CD4-positive, alpha-beta T cell (primary cell): ENCODE measurements at places on chromosomes 3 and 15. TPM values are rescaled to one million over a fixed set of nuclear protein-coding genes. Genes with fewer than 3 reads are reported as not detected.

TGM4 gene
- not detected for total RNA-seq

- H3K27me3 ChIP-seq: no peaks in the 10 kb centered on the region
- H3K4me1 ChIP-seq: no peaks in the 10 kb centered on the region
- peak; percentile 29 for DNase-seq
- no peak overlapping the region for H3K4me3 ChIP-seq
Measured at GRCh38 chr15:42650208-42651066, 75.0 kb downstream of the STARD9 start.

- no peaks in the 10 kb centered on the region for H3K36me3 ChIP-seq
- peaks cover 46% of the 10 kb centered on the region for H3K4me1 ChIP-seq
- DNase-seq: peak; percentile 24
- H3K27me3 ChIP-seq: no peaks in the 10 kb centered on the region
Measured at GRCh38 chr3:188153437-188154013, 432 bp upstream of the LPP start.

GRCh38 chr3:21520106-21520963 is 230.7 kb downstream of the ZNF385D start:
- no peak overlapping the region for H3K4me3 ChIP-seq
- no peaks in the 10 kb centered on the region for H3K4me1 ChIP-seq
- H3K27ac ChIP-seq: no peak overlapping the region
- no peak for DNase-seq
- no peaks in the 10 kb centered on the region for H3K36me3 ChIP-seq

- no peaks in the 10 kb centered on the region for H3K36me3 ChIP-seq
- H3K27ac ChIP-seq: no peak overlapping the region
- H3K4me1 ChIP-seq: peaks cover 3% of the 10 kb centered on the region
- no peaks in the 10 kb centered on the region for H3K27me3 ChIP-seq
- no peak overlapping the region for H3K4me3 ChIP-seq
- DNase-seq: no peak
Measured at GRCh38 chr3:99885851-99886250, 68.2 kb downstream of the CMSS1 start.

GRCh38 chr15:65805019-65805745 is 13.1 kb upstream of the DENND4A start:
- DNase-seq: no peak
- H3K4me1 ChIP-seq: peaks cover 19% of the 10 kb centered on the region
- H3K36me3 ChIP-seq: no peaks in the 10 kb centered on the region
- H3K27me3 ChIP-seq: no peaks in the 10 kb centered on the region
- H3K4me3 ChIP-seq: no peak overlapping the region

- no peak overlapping the region for H3K4me3 ChIP-seq
- H3K36me3 ChIP-seq: no peaks in the 10 kb centered on the region
- no peak overlapping the region for H3K27ac ChIP-seq
- no peaks in the 10 kb centered on the region for H3K27me3 ChIP-seq
Measured at GRCh38 chr3:98022978-98023820, 11.9 kb downstream of the GABRR3 start.

DNA sequence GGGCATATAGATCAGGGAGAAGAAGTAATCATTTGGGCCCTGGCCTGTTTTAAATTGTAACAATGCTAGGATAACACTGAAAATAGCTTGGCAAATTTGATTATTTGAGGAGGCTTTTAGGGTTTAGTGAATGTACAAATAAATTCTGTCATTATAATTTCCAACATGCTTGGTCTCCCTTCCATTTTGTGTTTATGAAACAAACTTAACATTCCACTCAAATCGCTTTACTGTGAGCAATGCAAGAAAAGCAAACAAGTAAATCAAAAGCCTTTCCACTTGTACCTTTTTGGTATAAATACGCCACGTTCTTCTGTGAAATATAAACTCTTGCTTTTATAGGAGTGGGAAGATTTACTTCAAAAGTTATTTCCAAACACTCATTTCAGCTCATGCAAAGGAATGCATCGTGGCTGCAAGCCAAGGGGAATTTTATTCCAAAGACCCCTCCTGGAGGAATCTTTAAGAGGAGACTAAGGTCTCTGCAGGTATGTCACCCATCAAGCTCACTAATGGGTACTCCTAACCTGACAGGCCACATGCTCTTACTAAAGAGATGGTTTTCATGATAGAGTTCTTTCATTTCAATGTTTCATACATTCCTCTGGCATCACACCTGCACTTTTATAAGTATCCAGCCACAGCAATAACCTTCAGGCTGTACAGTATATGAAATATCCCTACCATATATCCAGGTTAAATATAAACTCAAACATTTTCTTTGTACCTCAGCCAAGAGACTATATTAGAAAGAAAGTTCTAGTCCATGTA is 115.2 kb downstream of the P3H2 start:
- no peak overlapping the region for H3K27ac ChIP-seq
- DNase-seq: no peak
- H3K4me1 ChIP-seq: no peaks in the 10 kb centered on the region
- H3K36me3 ChIP-seq: no peaks in the 10 kb centered on the region
- H3K27me3 ChIP-seq: no peaks in the 10 kb centered on the region
- no peak overlapping the region for H3K4me3 ChIP-seq

DNA sequence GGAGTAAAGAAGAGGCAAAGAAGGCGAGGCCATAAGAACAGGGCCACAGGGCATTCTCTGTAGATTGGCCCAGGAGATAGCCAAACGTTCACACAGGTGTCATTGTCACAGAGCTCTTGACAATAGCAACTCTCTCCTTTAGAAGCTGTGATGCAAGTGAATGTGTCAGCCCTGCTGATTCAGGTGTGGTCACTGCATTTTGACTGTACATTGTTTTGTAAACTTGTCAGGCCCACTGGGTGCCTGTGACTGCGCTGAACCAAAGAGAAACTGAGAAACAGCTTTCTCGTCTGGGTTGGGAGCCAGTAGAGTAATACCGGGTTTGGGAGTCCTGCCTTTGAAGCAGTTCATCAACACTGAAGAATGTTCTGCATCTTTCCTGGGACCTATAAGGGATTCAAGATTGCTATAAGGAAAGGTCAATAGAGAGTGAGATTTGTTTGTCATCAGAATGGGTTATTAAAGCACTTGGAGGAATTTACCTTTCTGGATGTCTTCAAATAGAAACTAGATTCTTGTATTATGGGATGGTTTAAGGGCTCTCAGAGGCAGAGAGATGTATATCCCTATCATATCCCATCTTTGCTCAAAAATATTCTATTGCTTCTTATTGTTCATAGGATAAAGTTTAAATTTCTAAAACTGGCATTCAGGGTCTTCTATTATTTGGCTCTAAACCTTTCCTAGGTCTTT is 45.4 kb downstream of the TMEM45A start:
- no peak overlapping the region for H3K27ac ChIP-seq
- no peak overlapping the region for H3K4me3 ChIP-seq

DNA sequence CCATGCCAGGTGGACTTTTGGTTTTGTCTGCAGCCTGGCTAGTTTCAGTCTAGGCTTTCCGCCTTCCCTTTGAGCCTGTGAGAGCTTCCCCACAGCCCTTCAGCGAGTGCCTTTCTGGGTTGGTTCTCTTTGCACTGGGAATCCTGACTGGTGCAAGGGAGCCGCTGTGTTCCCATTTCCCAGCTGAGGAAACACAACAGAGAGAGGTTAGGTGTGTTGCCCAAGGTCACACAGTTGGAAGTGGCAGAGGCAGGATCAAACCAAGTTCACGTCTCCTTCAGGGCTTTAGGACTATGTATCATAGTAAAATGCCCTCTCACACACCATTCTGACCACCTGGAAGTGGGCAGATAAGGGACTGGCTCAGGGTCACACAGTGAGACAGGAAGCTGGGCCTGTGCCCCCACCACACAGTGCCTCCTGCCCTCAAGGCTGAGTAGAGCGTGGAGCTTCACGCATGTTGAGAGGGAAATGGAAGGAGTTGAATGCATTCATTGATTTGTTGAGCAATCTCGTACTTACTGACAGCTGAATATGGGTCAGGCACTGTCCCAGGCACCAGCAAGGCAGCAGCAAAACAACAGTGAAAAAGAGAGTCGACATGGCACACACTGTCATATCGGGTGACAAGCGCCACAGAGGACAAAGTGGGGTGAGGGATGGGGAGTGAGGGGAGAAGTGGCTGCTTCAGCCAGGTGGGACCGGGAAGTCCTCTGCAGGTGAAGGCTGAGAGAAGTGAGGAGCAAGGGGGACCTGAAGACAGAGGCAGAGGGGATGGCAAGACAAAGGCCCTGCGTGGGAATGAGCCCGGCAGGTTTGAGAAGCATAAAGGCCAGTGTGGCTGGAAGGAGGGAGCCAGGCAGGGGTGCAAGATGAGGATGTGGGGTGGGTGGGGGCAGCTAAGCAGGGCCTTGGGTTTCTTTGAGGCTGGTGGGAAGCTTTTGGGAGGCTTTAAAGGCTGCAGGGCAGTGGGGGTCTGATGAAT is 12.3 kb upstream of the ANPEP start:
- H3K4me3 ChIP-seq: no peak overlapping the region
- no peaks in the 10 kb centered on the region for H3K27me3 ChIP-seq
- no peak overlapping the region for H3K27ac ChIP-seq
- no peaks in the 10 kb centered on the region for H3K36me3 ChIP-seq

DNA sequence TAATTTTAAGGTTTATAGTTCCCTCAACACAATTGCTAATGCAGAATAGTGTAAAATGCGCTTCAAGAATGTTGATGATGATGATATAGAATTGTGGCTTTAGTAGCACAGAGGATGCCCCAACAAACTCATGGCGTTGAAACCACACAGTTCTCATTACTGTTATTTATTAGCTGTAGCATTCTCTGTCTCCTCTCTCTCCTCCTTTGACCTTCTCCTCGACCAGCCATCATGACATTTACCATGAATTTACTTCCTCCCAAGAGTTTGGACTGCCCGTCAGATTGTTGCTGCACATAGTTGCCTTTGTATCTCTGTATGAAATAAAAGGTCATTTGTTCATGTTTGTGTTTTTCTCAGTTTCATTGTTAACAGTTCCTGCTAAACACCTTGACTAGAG is 27.8 kb upstream of the CRTC3 start:
- peaks cover 47% of the 10 kb centered on the region for H3K36me3 ChIP-seq
- no peak overlapping the region for H3K27ac ChIP-seq
- H3K4me3 ChIP-seq: no peak overlapping the region
- H3K27me3 ChIP-seq: no peaks in the 10 kb centered on the region
- no peaks in the 10 kb centered on the region for H3K4me1 ChIP-seq

GRCh38 chr3:43087249-43087776 is 18.6 kb downstream of the POMGNT2 start:
- no peak overlapping the region for H3K27ac ChIP-seq
- H3K4me1 ChIP-seq: no peaks in the 10 kb centered on the region
- no peaks in the 10 kb centered on the region for H3K27me3 ChIP-seq
- no peak overlapping the region for H3K4me3 ChIP-seq
- peaks cover 9% of the 10 kb centered on the region for H3K36me3 ChIP-seq
- DNase-seq: no peak
